ENCODE measurements at places on chromosomes 12 and 14.

DNA sequence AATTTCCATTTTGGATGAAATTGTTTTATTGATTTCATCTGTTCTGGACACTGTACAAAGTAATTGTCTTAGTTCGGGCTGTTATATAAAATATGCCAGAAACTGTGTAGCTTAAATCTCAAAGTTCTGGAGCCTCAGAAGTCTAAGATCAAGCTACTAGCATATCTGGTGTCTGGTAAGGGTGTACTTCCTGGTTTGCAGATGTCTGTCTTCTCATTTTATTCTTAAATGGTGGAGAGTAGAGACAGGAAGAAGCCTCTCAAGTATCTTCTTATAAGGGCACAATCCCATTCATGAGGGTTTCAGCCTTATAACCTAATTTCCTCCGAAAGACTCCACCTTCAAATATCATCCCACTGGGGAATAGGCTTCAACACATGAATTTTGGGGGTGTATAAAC lies 51.3 kb downstream of the MON2 start:
- H3K4me1 ChIP-seq = peaks cover 1% of the 10 kb centered on the region
- H3K4me3 ChIP-seq = no peak overlapping the region
- H3K36me3 ChIP-seq = peaks cover 25% of the 10 kb centered on the region
- no peaks in the 10 kb centered on the region for H3K27me3 ChIP-seq

DNA sequence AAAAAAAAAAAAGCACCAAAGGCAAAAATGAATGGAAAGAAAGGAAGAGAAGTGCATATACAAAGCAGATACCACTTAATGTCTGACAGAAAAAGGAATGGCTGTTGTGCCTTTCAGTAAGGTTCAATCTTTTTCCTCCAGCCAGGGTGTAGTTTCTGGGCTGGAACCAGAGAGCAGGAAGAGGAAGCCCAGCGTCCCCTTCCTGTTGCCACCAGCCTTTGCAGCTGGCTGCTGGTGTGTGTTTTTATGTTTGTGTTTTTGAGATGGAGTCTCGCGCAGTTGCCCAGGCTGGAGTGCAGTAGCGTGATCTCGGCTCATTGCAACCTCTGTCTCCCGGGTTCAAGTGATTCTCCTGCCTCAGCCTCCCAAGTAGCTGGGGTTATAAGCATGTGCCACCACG lies 64.6 kb upstream of the LTA4H start:
- no peaks in the 10 kb centered on the region for H3K36me3 ChIP-seq
- H3K27me3 ChIP-seq = no peaks in the 10 kb centered on the region
- peak overlapping the region; percentile 36 for H3K27ac ChIP-seq
- peaks cover 21% of the 10 kb centered on the region for H3K4me1 ChIP-seq

- H3K27ac ChIP-seq = no peak overlapping the region
- no peaks in the 10 kb centered on the region for H3K36me3 ChIP-seq
- H3K4me1 ChIP-seq = no peaks in the 10 kb centered on the region
- no peak overlapping the region for H3K4me3 ChIP-seq
Measured at GRCh38 chr12:109033239-109034196, 12.7 kb upstream of the SVOP start.

GRCh38 chr12:121443193-121443870 lies 43.4 kb downstream of the RNF34 start:
- peak; percentile 67 for DNase-seq
- H3K27me3 ChIP-seq = no peaks in the 10 kb centered on the region
- H3K27ac ChIP-seq = no peak overlapping the region
- peaks cover 40% of the 10 kb centered on the region for H3K36me3 ChIP-seq
- H3K4me3 ChIP-seq = no peak overlapping the region

GRCh38 chr12:132309596-132310086 lies 19.7 kb downstream of the GALNT9 start:
- H3K27me3 ChIP-seq = no peaks in the 10 kb centered on the region
- no peaks in the 10 kb centered on the region for H3K4me1 ChIP-seq
- DNase-seq = no peak
- no peak overlapping the region for H3K4me3 ChIP-seq
- no peaks in the 10 kb centered on the region for H3K36me3 ChIP-seq

DNA sequence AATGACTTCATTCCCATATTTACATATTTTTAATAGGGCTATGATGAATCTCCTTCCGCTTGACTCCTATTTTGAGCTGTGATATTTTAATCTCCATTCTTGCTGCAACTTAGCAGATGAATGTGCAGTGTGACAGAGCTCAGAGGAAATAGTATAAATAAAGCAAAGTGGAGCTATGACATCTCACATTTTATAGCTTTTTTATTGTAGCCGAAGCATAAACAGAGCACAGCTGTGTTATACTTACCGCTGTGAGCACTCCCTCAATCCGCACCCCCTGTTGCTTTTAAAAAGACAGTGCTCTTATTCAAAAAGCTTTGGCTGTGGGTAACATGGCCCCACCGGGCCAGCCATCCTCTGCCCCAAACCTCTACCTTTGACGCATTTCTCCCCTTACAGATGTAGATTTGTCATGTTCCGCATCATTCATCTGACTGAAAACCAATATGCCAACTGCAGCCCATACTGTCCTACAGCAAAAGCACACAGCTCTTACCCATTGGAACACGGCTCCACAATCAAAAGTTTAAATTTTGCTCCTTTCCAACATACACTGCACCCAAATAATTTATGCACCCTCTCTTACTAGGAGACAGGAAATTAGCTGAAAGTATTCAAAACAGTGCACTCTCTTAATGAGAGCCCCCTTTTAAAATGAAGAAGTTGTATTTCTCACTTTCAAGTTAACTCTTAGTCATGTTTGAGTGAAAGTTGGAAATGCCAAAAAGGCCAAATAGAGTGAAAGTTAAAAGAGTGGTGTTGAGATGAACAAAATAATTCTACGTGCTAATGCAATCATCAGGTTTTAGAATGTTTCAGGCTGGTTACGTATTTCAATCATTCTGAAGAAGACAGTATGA lies 429.3 kb upstream of the SOX5 start:
- H3K36me3 ChIP-seq = no peaks in the 10 kb centered on the region
- H3K4me1 ChIP-seq = no peaks in the 10 kb centered on the region
- DNase-seq = no peak
- H3K27me3 ChIP-seq = no peaks in the 10 kb centered on the region
- H3K4me3 ChIP-seq = no peak overlapping the region
- no peak overlapping the region for H3K27ac ChIP-seq

DNA sequence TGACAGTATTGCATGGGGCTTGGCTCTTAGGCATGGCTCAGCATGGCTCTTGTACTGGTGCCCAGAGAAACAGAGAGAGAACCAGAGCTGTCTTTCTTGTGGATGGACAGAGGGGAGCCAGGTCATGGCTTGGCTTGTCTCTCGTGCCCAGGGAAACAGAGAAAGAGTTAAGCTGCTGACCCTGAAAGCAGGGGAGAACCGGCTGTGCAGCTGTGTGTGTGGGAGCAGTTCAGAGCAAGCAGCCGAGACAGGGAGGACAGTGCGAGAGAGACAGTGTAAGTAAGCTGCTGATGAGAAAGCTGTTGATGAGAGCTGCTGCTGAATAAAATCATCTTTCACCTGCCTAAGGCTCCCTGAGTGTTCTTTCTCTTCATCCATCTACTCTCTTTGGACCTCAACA lies 61.3 kb upstream of the DDHD1 start:
- no peak overlapping the region for H3K4me3 ChIP-seq
- no peaks in the 10 kb centered on the region for H3K27me3 ChIP-seq
- no peak overlapping the region for H3K27ac ChIP-seq
- peaks cover 14% of the 10 kb centered on the region for H3K4me1 ChIP-seq
- DNase-seq = no peak

- H3K4me3 ChIP-seq = no peak overlapping the region
- H3K4me1 ChIP-seq = peaks cover 51% of the 10 kb centered on the region
- peaks cover 46% of the 10 kb centered on the region for H3K36me3 ChIP-seq
- no peak for DNase-seq
- no peak overlapping the region for H3K27ac ChIP-seq
Measured at GRCh38 chr14:95490727-95491451, 25.6 kb downstream of the SYNE3 start.
